ENCODE measurements at places on chromosomes 16 and 17. TPM values are rescaled to one million over a fixed set of nuclear protein-coding genes. Genes with fewer than 3 reads are reported as not detected.

Gene TBX4
- 13.0 TPM for polyA plus RNA-seq

Gene KCNG4
- polyA plus RNA-seq = not detected

Gene TNS4
- 5.0 TPM for polyA plus RNA-seq

Gene NEUROD2
- not detected for polyA plus RNA-seq

Gene SALL1
- 4.1 TPM for polyA plus RNA-seq

Gene PYCARD
- 34.9 TPM for polyA plus RNA-seq

Gene PYY
- polyA plus RNA-seq = not detected

Gene TBC1D3E
- 0.06 TPM for polyA plus RNA-seq

Gene MYH13
- polyA plus RNA-seq = 0.01 TPM

Gene NQO1
- 92.5 TPM for polyA plus RNA-seq

Gene DNAAF1
- polyA plus RNA-seq = 0.85 TPM

Gene BAIAP3
- 2.7 TPM for polyA plus RNA-seq

Gene LHX1
- not detected for polyA plus RNA-seq

Gene MRPS34
- 98.2 TPM for polyA plus RNA-seq

Gene CCL7
- 0.15 TPM for polyA plus RNA-seq

Gene DLX3
- polyA plus RNA-seq = 0.16 TPM

Gene SNX11
- 20.7 TPM for polyA plus RNA-seq

Gene CLDN6
- polyA plus RNA-seq = not detected

Gene CDT1
- polyA plus RNA-seq = 1.5 TPM

Gene SLC16A11
- polyA plus RNA-seq = 1.5 TPM

Gene PIK3R5
- polyA plus RNA-seq = 4.6 TPM

Gene SPSB3
- polyA plus RNA-seq = 81.7 TPM

Gene NDE1
- polyA plus RNA-seq = 38.0 TPM

Gene ZNF385C
- 0.65 TPM for polyA plus RNA-seq

Gene PLCG2
- polyA plus RNA-seq = 8.0 TPM

Gene TEN1
- polyA plus RNA-seq = 16.2 TPM

Gene RNF112
- 17.4 TPM for polyA plus RNA-seq

Gene CPHXL2
- not detected for polyA plus RNA-seq

Gene DLG4
- polyA plus RNA-seq = 17.1 TPM

Gene MMP28
- 48.6 TPM for polyA plus RNA-seq

Gene TMEM238L
- polyA plus RNA-seq = 1.8 TPM

Gene RGS9
- 9.0 TPM for polyA plus RNA-seq

Gene PABPN1L
- polyA plus RNA-seq = not detected

Gene KRT12
- not detected for polyA plus RNA-seq

Gene OR3A3
- not detected for polyA plus RNA-seq

Gene METRN
- polyA plus RNA-seq = 42.9 TPM

Data from urinary bladder (tissue), 4 donors.